ENCODE measurements at places on chromosomes 2 and 18.

GRCh38 chr2:82852787-82853186 lies 1606.3 kb downstream of the SUCLG1 start:
- DNase-seq = no peak

GRCh38 chr2:163200741-163201140 lies 362.2 kb upstream of the KCNH7 start:
- no peak for DNase-seq

- DNase-seq = peak; percentile 40
Observed at GRCh38 chr18:1663879-1664705, 759.4 kb downstream of the ADCYAP1 start.

- peak; percentile 29 for DNase-seq
Observed at GRCh38 chr2:170930131-170930990, 1.3 kb downstream of the GORASP2 start.

- no peak for DNase-seq
Observed at GRCh38 chr2:213420828-213421385, 136.6 kb downstream of the SPAG16 start.

GRCh38 chr2:140835079-140835478 lies 1295.7 kb downstream of the LRP1B start:
- no peak for DNase-seq

- no peak for DNase-seq
Observed at GRCh38 chr2:234977228-234977679, 25.4 kb downstream of the SH3BP4 start.

- no peak for DNase-seq
Observed at GRCh38 chr2:204255071-204255470, 290.2 kb upstream of the PARD3B start.

- no peak for DNase-seq
Observed at GRCh38 chr2:68939962-68940361, 12.7 kb downstream of the GKN2 start.

DNA sequence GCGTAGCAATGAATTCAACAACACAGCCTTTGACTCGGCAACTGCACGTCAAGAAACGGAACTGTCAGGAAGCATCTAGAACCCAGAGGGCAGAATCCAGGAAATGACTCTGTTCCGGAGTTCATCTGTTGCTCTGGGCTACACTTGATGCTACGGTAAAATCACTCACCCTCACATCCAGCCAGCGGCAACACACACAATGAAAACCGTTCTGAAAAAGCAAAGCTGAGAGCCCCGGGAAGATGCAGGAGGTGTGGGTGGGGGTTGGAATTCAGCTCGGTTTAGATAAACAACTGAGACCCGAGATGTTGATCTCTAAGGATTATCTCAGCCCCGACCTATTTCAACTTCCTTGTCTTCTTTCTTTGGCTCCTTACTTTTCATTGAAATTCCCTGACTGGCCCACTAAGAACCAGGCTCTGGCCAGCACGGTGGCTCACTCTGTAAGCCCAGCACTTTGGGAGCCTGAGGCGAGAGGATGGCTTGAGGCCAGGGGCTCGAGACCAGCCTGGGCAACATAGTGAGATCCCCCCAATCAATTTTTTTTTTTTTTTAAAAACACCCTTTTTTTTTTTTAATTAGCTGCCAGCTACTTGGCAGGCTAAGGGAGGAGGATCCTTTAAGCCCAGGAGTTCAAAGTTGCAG lies 13.3 kb upstream of the RAB17 start:
- DNase-seq = no peak

- no peak for DNase-seq
Observed at GRCh38 chr2:122078451-122078850, 323.0 kb downstream of the TSN start.

GRCh38 chr2:239141021-239141760 lies 259.6 kb downstream of the HDAC4 start:
- no peak for DNase-seq

- no peak for DNase-seq
Observed at GRCh38 chr2:55862246-55862645, 61.3 kb downstream of the EFEMP1 start.

- DNase-seq = no peak
Observed at GRCh38 chr2:70991142-70991541, 3.5 kb downstream of the TEX261 start.

DNA sequence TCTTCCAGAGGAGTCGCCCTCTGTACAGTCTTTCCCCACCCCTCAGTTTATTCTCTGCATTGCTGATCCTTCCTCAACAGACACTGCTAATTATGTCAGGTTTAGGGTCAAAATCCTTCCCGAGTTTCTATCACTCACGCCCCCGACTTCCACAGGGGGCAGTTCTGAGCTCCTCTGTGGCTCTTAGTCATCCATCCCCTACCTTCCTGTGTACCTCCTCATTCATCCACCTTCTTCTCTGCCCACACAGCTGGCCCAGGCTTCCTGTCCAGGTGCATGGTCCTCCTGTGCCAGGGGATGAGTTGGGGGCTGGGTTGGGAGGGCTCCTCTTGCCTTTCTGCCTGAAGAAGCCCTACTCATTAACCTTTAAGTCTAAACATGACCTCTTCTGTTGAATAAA lies 202.9 kb downstream of the ARL4C start:
- no peak for DNase-seq

- no peak for DNase-seq
Observed at GRCh38 chr18:23740105-23740830, 51.0 kb downstream of the LAMA3 start.

DNA sequence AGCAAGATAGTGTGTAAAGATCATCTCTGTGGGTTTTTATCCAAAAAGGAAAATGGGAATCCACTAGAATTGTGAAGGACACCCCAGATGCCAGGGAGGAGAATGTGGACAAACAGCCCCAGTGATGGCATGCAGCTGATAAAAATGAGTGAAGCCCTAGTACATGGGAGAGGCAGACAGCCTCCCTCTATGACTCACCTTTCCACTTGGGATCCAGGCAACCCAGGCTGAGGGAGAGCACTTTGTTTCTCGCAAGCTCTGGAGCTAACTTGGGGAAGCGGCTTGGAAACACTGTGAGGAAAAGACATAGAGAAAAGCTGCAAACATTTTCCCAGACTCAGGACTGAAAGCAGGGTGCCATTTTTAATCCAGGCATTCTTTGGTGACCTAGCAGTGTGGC lies 5.3 kb upstream of the FLACC1 start:
- DNase-seq = no peak

DNA sequence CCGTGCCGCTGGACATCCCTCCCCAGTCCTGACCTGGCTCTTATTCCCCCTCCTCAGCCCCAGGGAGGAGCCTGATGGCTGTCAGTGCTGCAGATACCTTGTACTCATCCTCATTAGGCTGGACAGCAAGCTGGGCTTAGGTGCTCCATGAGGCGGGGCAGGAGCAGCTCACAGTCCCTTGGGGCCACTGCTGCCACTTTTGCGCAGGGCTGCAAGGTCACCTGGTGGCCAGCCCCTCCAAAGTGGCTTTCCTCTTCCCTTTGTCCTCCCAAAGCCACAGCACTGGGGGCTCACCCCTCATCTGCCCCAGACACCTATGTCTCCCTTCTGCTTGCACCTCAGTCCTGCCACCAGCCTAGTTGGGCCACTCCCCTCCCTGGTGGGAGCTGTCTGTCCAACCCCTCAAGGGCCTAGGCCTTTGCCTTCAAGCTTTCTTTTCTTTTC lies 60.8 kb downstream of the FAM168B start:
- DNase-seq = no peak

DNA sequence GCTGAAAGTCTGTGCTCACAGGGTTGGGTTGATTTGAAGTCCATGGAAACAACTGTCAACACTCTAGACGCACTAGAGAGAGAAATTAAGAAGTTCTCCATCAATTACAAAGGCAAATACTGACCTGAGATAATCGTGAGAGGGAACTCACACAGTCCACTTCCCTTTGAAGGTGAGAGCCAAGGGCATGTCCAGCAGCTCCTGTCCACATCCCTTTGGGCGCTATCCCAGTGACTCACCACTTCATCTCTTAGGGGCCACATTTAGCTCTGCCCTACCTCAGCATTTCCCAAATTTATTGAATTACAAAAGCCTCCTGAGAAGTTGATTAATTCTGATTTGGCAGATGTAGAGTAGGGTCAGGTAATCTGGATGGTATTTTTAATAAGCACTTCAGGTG lies 148.8 kb upstream of the MAPRE2 start:
- no peak for DNase-seq

- DNase-seq = no peak
Observed at GRCh38 chr18:59448546-59448945, 89.5 kb upstream of the LMAN1 start.

DNA sequence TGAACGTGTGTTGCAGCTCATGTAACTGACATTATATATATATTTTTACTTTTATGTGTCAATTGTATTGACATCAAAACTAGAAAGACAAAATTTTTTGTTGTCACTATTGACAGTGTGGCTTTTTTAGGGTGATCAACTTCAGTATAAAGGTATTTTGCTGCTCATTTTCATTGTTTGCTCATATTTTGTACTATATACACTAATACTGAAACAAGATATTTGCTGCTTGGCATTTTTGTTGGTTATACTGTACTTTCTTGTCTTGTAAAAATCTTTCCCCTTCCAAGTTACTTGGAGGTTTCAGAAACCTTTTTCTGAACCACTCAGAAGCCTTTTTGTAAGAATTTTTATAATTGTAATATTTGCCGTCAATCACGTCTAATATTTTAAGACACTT lies 16.5 kb downstream of the AFTPH start:
- DNase-seq = no peak

DNA sequence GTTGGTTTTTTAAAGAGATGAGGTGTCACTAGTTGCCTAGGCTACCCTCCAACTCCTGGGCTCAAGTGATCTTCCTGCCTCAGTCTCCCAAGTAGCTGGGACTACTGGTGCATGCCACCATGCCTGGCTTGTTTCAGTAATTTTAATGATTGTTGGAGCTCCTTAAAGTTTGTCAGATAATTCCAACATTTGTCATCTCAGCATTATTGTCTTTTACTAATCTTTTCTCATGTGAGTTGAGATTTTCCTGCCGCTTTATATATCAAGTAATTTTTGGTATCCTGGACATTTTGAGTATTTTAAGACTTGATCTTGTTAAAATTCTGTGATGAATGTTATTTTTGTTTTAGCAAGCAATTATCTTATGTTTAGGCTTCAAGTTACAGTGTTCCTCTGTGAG lies 108.6 kb downstream of the OTX1 start:
- DNase-seq = no peak

DNA sequence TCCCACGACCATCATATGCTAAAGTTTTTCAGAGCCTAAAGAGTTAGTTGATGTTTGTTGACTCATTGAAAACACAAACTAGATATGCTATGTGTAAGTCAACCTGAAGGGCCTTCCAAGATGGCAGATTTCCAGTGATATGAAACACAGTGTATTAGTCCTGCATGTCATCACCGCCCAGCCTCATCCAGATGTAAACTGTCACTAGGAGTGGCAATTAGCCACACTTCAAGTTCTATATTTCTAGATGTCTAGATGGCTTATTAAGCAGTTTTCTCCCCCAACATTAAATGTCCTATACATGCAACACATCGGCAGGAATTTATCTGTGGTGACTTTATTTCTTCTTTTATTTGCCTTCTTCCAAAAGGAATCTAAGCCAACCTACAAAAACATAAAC lies 444.1 kb upstream of the SMIM21 start:
- DNase-seq = no peak

DNA sequence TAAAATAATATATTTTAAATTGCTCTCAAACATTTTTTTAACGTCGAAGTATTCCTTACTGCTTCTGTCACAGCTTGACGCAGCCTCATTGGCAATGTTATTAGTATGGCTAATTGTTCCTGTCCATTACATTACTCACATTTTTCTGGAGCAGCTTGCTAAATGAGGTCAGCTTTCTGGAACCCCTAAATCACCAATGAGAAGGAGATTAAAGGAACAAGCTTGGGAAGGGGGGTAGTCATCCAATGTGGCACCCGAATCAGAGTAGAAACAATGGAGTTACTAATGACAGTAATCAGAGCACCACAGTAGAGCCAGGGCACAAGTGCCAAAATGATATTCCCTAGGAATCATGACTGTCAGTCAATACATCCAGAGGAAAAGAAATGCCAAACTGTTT lies 5.1 kb downstream of the NEUROD1 start:
- DNase-seq = no peak

- DNase-seq = no peak
Observed at GRCh38 chr2:235271936-235272335, 221.9 kb upstream of the AGAP1 start.

- no peak for DNase-seq
Observed at GRCh38 chr2:230691005-230691647, 21.5 kb upstream of the CAB39 start.

GRCh38 chr2:867296-867695 lies 83.4 kb upstream of the SNTG2 start:
- no peak for DNase-seq

- no peak for DNase-seq
Observed at GRCh38 chr2:157933160-157933920, 57.2 kb upstream of the ACVR1 start.

GRCh38 chr18:11380968-11381367 lies 228.4 kb upstream of the SLC35G4 start:
- no peak for DNase-seq

- DNase-seq = no peak
Observed at GRCh38 chr2:234670052-234670451, 173.2 kb upstream of the ARL4C start.

GRCh38 chr2:142973822-142974207 lies 96.4 kb downstream of the KYNU start:
- no peak for DNase-seq

GRCh38 chr2:191844706-191845105 lies 2.2 kb downstream of the CAVIN2 start:
- DNase-seq = no peak

- DNase-seq = no peak
Observed at GRCh38 chr18:31429623-31430022, 17.9 kb upstream of the DSG3 start.
